CD14-positive monocyte (primary cell): ENCODE measurements at places on chromosomes 11 and 22. TPM values are rescaled to one million over a fixed set of nuclear protein-coding genes. Genes with fewer than 3 reads are reported as not detected.

The ANGPTL5 gene
- not detected for polyA plus RNA-seq

The CASTOR1 gene
- polyA plus RNA-seq, result 6.5 TPM

The RANBP1 gene
- polyA plus RNA-seq, result 45.0 TPM

The SLC6A5 gene
- not detected in 2 replicates for polyA plus RNA-seq

The BCL2L13 gene
- 53.0 TPM for polyA plus RNA-seq

The SLCO2B1 gene
- 0.47 and 0.55 TPM in 2 replicates for polyA plus RNA-seq

The TSKU gene
- polyA plus RNA-seq, result not detected

The PNPLA3 gene
- polyA plus RNA-seq, result not detected in 2 replicates

The MAP4K2 gene
- 12.6 TPM for polyA plus RNA-seq

The GDPD4 gene
- not detected in 2 replicates for polyA plus RNA-seq

The TH gene
- polyA plus RNA-seq, result not detected in 2 replicates

The BLID gene
- not detected for polyA plus RNA-seq

DNA sequence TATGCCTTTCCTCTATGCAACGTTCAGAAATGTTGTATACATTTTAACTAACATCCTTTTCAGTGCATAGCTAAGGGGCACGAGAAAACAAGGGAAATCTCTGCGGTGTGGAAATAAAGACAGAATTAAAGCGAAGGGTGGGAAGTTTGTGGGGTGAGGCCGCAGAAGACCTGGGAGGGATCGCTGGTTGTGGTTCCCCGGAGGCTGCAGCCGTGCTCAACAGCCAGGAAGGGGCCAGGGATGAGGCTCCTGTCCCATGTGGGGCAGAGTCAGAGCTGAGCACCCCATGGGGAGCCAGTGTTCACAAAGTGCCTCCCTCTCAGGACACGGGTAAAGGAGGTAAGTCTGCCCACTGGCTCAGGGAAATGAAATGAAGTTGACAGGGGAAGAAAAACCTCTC is 67.5 kb downstream of the MYEOV start:
- no peak for DNase-seq

- peak; percentile 55 for DNase-seq
These were observed 69.9 kb upstream of the RTL6 start for GRCh38 chr22:44567846-44568493.

DNA sequence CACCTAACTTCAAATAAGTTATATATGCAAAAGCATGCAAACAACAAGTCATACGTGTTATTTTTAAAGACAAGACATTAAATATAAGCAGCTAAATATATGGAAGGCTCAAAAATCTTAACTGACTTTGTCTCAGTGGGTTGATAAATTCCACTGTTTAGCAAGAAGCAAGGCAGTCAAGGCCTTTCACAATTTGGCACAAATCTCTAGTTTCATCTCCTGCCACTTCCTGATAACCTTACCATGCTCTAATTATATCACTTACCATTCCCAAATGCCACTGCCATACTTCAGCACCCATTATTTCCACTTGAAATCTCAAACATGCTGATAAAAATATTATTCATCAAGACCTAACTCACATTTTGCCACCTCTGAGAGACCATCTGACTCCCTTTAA is 24.8 kb downstream of the DCUN1D5 start:
- no peak for DNase-seq

DNA sequence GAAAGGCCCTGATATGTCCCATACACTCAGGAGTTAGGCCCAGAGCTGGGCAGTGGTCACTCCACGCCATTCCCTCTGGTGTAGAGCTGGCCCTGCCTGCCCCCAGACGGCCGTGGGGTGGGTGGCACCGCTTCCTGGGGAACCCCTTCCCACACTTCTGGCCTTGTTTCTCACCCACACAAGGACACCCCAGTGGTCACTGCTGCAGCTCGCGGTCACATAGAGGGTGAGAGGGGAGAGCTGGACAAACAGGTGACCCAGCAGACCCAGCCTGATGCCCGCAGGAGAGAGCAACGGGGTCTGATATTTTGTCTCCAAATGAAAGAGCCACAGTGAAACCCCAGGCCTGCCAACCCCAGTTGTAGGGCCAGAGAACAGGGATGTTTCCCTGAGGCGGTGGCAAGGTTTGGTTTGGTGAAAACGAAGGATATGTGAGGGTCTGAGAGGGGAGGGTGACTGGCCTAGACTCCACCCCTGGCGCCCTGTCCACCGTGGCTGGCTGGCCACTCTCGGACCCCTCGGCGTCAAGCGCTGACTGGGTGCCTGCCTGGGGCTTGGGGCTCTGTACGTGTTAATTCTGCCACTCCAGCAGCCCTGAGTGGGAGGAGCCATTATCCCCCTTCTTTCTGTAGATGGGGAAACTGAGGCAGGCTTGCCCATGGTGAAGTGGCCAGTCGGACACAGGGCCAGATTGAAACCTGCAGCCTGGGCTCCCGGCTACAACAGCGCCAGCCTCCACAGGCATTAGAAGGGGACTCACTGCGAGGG is 71.0 kb upstream of the PPARA start:
- no peak for DNase-seq

- peak; percentile 44 for DNase-seq
These were observed 2.4 kb upstream of the IFITM2 start for GRCh38 chr11:304915-305843.

- no peak for DNase-seq
These were observed 477.6 kb downstream of the SOX6 start for GRCh38 chr11:15878756-15879155.

DNA sequence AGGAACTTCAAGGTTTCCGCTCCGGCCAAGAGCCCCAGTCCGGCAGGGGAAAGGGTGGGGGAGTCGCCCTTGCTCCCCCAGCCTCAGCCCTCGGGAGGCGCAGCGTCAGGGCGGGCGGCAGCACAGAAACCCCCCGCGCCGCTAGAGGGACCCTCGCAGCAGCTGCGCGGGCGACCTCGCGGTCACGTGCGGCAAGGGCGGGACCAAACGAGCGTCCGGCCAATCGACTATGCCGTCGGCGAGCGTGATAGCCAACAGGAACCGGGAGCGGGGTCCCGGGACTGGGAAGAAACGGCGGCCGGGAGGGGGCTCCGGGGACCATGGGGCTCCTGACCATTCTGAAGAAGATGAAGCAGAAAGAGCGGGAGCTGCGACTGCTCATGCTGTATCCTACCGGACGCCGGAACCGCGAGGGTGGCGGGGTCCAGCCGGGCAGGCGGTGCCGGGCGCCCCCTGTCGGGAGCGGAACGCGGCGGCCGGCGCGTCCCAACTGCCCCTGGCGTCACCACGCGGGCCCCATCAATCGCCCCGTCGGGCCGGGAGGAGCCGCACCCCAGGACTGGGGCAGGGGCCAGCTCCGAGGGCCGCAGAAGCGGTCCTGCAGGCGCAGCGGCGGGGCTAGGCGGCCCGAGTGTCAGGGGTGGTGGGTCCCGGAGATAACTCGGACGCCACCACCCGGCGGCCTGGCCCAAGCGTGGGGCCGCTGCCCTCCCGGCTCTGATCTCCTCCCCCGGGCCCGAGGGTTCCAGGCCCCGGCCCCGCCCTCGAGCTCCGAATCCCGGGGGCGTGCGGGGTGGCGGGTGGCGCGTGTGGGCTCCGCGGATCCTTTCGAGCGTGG is at the start of gene ARL2:
ARL2 (plus strand) TSS at position 273 of the 838 bp plus-strand sequence; CDS start at position 321, 48 bp downstream.
- DNase-seq, result peak; percentile 82

DNA sequence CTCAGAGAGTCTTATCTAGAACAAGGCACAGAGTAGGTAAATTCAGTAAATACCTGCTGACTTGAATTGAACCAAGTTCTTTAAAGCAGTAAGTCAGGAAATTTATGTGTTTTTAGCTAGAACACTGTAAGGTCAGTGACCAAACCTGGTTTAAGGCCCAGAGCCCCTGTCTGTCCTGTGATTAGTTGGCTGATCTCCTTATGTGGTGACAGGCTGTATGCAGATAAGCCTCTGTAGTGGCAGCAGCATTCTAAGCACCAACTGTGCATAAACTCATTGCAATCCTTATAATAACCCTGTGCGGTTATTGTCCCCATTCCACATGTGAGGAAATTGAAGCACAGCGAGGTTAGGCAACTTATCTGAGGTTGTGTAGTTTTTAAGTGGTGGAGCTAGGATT is 40.5 kb downstream of the FBXO7 start:
- no peak for DNase-seq

DNA sequence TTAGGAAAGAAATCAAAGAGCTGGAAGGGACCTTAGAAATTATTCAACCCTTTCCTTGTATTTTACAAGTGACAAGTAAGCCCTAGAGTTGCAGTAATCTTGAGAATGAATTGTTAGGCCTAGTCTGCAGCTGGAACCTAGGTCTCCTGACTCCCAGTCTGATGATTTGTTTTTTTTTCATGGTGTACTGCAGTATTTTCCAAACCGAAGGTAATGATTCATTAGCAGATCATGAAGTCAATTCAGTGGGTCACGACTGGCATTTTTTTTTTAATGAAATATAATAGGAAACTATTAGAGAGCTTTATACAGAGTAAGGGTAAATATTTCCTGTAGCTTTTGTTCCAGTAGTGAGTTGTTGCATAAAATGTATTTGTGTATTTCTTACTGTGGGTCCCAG is 42.8 kb downstream of the EXT2 start:
- DNase-seq, result no peak

DNA sequence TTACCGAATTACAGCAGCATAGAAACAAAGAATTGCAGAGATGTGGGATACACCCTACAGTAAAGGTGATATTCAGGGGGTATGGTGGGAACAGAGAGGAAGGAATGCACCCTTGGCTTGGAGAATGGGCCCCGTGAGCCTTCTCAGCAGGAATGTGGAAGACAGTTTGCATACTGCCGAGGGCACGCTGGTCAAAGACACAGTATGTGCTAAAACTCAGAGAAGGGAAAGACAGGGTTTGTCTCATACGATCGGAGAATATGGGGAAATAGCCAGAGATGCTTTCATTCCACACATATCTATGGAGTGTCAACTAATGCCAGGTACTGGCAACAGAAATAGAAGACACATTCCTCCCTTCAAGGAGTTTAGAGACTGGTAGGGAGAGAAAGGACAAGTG is 36.9 kb downstream of the UBASH3B start:
- no peak for DNase-seq

GRCh38 chr11:7974668-7975067 is 9.4 kb upstream of the NLRP10 start:
- no peak for DNase-seq

GRCh38 chr11:727859-728748 is 19.2 kb upstream of the TALDO1 start:
- peak; percentile 65 for DNase-seq

DNA sequence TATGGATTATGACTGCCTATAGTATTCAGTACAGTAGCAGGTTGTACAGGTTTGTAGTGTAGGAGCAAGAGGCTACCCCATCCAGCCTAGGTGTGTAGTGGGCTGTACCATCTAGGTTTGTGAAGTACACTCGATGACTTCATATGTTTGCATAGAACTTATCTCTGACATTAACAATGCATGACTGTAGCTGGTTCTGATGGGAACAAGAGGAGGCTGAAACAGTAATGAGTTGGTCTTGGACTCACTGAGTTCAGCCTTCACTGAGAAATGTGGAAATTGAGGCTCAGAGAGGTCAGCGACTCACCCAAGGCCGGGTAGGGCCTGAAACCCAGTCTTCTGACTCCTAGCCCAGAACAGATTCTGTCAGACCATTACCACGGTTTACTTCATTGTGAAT is 13.0 kb downstream of the MYO7A start:
- no peak for DNase-seq

GRCh38 chr22:49111085-49111484 is 716.6 kb downstream of the BRD1 start:
- DNase-seq, result no peak

DNA sequence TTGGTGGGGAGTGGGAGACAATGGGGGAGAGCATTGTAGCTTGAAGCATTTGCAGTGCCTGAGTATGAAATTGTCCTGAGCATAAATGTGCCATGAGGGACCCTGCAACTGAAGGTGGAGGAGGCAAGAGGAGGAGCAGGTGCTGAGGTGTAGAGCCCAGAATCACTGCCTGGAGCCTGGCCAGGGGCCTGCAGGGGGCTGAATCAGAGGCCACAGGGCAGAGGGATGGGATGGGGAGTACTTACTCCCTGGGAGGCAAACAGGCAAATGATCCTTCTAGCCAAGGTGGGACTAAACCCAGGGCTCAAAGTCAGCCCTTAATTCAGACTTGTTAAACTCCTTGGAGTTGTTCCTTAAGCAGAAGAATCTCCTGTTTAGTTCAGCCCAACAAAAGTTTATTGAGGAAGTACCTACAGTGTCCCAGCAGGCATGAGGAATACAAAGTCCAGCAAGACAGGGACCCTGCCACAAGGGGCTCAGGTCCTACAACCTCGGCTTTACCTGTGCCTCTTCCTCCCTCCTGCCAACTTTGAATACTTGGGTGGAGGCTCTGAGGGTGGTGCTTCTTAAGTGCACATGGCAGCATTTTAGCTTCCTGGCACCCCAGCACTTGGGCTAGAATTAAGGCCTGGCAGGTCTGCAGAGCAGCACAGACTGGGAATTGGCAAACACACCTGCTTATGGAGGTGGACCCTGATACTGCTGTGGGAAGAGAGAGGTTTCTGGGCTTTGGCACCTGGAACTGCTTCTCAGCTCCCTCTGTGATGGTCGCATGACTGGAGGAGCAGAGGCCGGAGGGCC is 20.0 kb downstream of the MICAL2 start:
- DNase-seq, result peak; percentile 27

GRCh38 chr11:87662287-87662686 is 513.0 kb downstream of the RAB38 start:
- DNase-seq, result no peak

DNA sequence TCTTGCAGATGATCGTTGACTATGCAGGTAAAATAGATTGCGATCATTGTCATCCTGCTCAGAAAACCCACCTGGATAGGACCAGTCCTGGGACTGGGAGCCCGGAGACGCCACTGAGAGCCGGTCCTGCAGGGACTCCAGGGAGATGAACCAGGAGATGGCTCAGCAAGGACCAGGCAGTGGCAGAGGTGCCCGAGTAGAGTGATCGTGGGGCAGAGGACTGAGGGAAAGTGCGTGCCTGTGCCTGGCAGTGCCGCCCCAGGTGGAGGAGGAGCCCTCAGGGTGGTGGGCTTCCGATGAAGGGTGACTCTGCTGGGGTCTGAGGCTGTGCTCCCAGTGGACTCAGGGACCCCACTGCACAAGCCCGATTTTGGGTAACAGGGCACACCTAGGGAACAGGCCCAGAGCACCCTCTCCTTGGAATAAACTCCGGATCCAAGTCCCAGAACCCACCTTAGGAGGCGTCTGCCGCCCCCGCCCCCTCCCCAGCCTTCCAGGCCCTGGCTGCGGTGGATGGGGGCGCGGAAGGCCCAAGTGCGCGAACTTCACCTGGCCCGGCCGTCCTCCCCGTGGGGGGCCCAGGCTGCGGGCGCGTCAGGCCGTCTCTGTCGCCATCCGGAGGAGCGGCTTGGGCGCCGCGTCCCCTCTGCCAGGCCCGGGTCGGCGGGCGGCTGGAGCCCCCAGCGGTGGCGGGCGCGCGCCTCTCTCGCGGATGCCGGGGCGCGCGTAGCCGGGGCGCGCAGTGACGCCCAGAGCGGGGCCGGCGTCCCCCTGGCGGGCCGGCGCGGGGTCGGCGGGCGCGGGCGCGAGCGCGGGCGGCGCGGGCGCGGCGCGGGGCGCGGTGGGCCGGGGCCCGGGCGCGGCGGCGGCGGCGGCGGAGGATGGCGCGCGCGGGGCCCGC is 1338.8 kb downstream of the BRD1 start:
- no peak for DNase-seq

DNA sequence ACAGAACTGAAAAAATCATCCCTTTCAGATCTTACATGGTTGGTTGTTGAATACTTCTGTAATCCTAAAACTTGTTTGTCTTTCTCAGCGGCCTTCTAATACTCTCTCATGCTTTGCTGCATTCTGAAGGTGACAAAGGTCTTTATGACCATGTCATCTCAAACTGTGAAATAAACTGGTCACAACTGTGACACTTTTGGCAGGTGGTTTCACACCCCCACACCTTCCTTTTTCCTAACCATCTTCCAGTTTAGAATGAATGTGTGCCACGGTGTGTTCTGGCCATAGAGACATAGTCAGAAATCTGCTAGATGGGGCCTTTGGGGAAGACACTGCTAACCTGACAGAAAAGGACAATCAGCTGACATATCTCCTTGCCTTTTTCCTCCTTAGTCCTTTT is 14.7 kb upstream of the RFPL3 start:
- no peak for DNase-seq
